Naive thymus-derived CD8-positive, alpha-beta T cell (primary cell): ENCODE measurements at places on chromosomes 2 and 18. TPM values are rescaled to one million over a fixed set of nuclear protein-coding genes. Genes with fewer than 3 reads are reported as not detected.

Gene CD207
- not detected for total RNA-seq

DNA sequence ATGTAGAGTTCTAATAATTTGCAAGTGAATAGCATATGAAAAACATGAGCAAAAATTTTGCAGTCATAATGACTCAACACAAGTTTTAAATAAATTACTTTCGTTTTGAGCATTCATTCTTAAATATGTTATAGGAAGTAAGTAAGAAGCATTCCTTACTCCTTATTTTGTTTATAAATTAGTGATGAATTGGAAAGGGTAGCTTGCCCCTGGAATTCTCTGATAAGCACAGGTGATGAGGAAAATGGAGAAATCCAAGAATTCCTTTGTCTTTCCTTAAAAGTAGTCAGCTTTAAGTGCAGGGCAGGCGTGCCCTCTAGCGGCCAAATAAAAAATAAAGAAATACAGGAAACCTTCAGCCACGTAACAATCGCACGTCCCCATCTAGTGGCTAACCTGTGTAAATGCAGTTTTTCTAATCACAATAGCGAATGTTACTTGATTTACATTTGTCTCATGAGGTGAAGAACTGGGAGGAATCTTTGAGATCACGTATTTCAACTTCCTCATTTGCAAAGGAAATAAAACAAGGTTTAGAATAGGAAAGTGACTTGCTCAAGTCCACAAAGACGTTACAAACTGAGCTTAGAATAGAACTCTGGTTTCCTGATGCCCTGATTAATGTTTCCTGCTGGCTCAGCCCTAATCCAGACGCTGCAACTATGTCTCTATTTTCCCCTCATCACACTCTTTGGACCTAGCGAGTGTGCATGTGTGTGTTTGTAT is 47.2 kb upstream of the ZNG1B start:
- peak overlapping the region; percentile 40 for H3K27ac ChIP-seq
- peaks cover 6% of the 10 kb centered on the region for H3K27me3 ChIP-seq
- no peaks in the 10 kb centered on the region for H3K36me3 ChIP-seq

- H3K4me3 ChIP-seq = no peak overlapping the region
- H3K27me3 ChIP-seq = peaks cover 36% of the 10 kb centered on the region
- no peak for DNase-seq
- no peaks in the 10 kb centered on the region for H3K36me3 ChIP-seq
- H3K4me1 ChIP-seq = no peaks in the 10 kb centered on the region
These were observed 5.0 kb downstream of the CFAP221 start for GRCh38 chr2:119549241-119549640.

Gene CCDC121
- 1.6 TPM for total RNA-seq

Gene DHRS9
- total RNA-seq = not detected

DNA sequence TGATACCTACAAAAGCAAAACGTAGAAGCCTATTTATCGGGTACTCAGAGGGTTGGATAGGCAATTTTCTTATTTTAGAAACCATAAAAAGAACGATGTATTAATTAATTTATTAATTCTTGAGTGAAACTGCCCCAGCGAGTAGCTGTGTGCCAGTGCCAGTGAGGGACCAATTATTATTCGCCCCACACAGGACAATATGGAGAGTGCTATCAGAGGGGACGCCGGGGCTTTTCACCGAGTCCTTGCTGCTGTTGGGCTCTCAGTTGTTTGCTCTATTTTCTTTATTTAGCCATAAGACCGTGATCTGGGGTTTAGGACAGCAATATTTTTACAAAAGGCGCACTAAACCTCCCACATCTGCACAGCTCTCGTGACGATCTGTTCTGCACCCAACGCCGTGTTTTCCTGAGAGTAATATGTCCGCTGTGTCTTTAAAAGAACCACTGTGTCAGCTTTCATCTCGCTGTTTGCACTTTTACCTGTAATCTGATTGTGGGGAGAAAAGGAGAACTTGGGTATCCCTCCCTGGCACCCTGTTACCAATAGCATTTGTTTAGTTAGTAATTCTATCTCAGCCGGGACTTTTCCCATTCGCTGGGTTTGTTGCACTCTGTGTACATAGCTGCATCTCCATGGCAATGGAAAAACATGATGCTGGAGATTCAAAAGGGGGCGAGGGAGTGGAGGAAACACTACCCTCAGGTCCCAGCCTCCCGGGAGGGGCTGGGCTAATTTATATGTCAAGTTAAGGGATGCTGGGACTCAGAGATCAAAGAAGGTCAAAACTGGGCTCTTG is 30.1 kb upstream of the ZNF516 start:
- no peak overlapping the region for H3K4me3 ChIP-seq
- no peak overlapping the region for H3K27ac ChIP-seq
- H3K4me1 ChIP-seq = peaks cover 12% of the 10 kb centered on the region
- DNase-seq = no peak

Gene SERPINB11
- total RNA-seq = not detected

Gene VIL1
- total RNA-seq = not detected

GRCh38 chr2:127305990-127306585 is 12.1 kb upstream of the ERCC3 start:
- no peak for DNase-seq
- H3K36me3 ChIP-seq = peaks cover 14% of the 10 kb centered on the region
- H3K27ac ChIP-seq = no peak overlapping the region

- no peak overlapping the region for H3K4me3 ChIP-seq
- H3K36me3 ChIP-seq = no peaks in the 10 kb centered on the region
- no peaks in the 10 kb centered on the region for H3K4me1 ChIP-seq
- no peaks in the 10 kb centered on the region for H3K27me3 ChIP-seq
These were observed 615.1 kb upstream of the SALL3 start for GRCh38 chr18:78364388-78364960.

Gene GAREM1
- 0.42 TPM for total RNA-seq

DNA sequence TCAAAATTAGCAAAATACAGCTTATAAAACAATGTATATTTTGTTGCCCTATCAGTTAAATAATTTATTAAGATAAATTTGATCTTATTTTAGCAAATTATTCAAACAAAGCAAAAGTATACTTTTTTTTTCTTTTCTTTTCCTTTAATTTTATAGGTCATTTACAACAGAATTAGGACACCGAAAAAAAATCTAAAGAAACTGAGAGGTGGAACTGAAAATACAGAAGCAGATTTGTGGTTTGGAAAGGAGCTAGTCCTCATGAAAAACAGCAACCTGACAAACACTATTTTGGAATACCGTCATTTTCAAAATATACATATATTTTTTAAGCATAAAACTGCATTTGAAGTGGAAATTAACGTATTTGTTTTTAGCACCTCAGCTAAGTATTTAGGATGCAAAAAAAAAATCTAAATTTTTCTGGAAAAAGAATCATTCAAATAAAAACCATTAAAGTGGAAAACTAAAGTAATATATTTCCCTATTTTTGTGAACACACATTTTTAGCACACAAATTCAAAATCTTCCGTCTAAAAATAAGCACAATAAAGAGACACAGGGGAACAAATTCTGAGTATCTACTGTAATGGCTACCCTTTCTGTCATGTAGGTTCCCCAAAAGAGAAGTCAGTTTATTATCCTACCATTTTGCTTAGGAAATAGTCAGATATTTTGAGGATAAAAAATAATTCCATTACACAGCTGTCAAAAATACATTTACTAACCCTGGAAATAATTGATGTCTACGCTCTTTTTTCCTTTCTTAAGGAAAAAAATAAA is 2.7 kb downstream of the CCDC88A start:
- no peaks in the 10 kb centered on the region for H3K36me3 ChIP-seq
- H3K27me3 ChIP-seq = no peaks in the 10 kb centered on the region
- peaks cover 34% of the 10 kb centered on the region for H3K4me1 ChIP-seq
- no peak for DNase-seq
- H3K27ac ChIP-seq = no peak overlapping the region
- H3K4me3 ChIP-seq = no peak overlapping the region

GRCh38 chr2:3141696-3142095 is 235.9 kb downstream of the EIPR1 start:
- H3K27me3 ChIP-seq = no peaks in the 10 kb centered on the region
- H3K4me3 ChIP-seq = no peak overlapping the region
- H3K27ac ChIP-seq = no peak overlapping the region
- DNase-seq = no peak
- H3K4me1 ChIP-seq = no peaks in the 10 kb centered on the region

- DNase-seq = no peak
- H3K4me3 ChIP-seq = no peak overlapping the region
- peaks cover 8% of the 10 kb centered on the region for H3K4me1 ChIP-seq
- H3K27me3 ChIP-seq = peaks cover 32% of the 10 kb centered on the region
These were observed 3.5 kb downstream of the MAP3K20 start for GRCh38 chr2:173079141-173079540.

DNA sequence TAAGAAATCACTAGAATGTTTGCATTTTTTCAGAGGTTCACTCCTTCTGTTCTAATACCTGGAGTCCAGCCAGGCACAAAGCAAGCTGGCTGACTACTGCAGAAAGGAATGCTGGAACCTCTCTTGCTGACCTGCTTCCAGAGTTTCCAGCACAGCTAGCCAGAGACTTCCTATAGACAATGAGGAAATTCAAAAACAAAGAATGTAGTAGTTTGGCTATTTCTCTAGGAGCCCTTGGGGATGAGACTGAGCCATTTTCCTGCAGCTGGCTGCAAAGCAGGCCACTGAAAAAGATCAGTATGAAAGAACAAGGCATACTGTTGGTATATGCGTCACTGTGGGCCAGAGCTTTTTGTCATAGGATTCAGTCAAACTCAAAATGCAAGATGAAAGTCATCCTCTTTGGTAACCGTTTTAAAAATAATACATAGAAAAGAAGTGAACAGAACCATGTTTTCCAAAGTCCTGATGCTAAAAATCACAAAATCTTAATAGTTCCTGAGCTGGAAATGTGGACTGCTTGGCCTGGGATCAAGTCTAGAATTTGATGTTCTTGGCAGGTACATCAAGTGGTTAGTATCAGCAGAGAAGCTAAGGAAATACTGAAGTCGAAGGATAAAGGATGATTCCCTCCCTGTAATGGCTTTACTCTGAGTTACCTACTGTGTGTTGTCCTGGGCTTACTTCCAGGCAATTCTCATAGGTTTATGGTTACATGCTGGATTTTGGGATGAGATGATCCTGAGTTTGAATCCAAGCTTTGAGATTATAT is 9.0 kb upstream of the DSEL start:
- no peak for DNase-seq
- peaks cover 25% of the 10 kb centered on the region for H3K27me3 ChIP-seq
- no peaks in the 10 kb centered on the region for H3K36me3 ChIP-seq
- no peak overlapping the region for H3K4me3 ChIP-seq

Gene ATOH8
- not detected for total RNA-seq

- H3K4me1 ChIP-seq = no peaks in the 10 kb centered on the region
- H3K27ac ChIP-seq = no peak overlapping the region
- DNase-seq = no peak
These were observed 56.4 kb upstream of the OTOF start for GRCh38 chr2:26534098-26534864.

DNA sequence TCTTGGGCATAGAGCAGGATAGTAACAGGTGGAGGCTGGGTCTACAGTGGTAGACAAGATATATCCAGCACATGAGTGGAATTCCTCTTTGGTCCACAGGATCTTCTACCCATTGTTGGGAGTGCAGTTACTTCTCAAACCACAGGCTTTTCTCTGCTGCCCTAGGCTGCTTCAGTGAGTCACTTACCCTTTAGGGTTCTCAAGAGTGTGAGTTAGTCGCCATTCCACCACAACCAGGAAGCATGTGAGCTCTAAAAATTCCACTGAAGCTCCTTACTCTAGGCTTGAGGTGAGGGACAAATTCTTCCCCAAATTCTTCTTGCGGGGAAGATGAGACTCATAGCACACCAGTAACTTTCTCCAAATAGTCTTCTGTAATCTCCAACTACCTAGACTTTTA is 189.4 kb downstream of the PLCL1 start:
- H3K4me1 ChIP-seq = peaks cover 32% of the 10 kb centered on the region
- no peaks in the 10 kb centered on the region for H3K27me3 ChIP-seq
- H3K4me3 ChIP-seq = no peak overlapping the region
- H3K27ac ChIP-seq = no peak overlapping the region
- no peak for DNase-seq

Gene GTF3C2
- total RNA-seq = 105 TPM

DNA sequence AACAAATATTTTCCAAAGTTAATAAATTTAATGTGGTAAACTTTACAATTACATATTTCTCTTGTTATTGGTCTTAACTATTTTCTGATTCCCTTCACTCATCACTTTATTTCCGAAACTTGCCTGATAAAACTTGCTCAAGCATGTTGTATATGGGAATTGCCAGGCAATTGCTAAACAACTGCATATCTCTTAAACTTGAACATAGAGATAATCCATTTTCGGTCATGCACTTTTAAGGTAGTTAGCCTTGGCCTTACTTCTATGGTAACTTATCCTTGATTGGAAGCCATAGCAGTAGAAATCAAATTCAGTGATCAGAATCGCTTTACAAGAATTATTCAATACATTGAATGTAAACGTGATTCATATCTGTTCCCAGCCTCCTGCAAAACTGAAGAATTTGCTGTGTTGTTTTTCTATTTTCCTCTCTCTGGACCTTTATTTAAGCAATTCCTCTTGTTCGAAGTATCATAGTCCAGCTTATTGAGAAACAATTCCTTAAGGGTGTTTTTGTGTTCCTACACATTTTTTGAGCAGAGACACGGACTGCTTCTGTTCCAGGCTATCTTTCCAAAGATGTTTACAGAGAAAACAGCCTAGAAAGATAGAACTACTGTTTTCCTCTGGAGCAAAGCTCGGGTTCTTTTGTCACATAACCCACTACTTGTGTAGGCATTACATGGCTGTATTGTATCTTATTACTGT is 674.3 kb downstream of the IRS1 start:
- no peaks in the 10 kb centered on the region for H3K4me1 ChIP-seq
- no peak for DNase-seq
- H3K27me3 ChIP-seq = peaks cover 11% of the 10 kb centered on the region
- no peak overlapping the region for H3K4me3 ChIP-seq
- H3K27ac ChIP-seq = no peak overlapping the region

- no peak overlapping the region for H3K4me3 ChIP-seq
- H3K36me3 ChIP-seq = no peaks in the 10 kb centered on the region
- no peak overlapping the region for H3K27ac ChIP-seq
- DNase-seq = no peak
- no peaks in the 10 kb centered on the region for H3K4me1 ChIP-seq
- no peaks in the 10 kb centered on the region for H3K27me3 ChIP-seq
These were observed 4.3 kb upstream of the MAB21L4 start for GRCh38 chr2:240900141-240900860.

GRCh38 chr2:209473930-209474419 is 50.1 kb downstream of the MAP2 start:
- peaks cover 5% of the 10 kb centered on the region for H3K27me3 ChIP-seq
- DNase-seq = no peak
- no peak overlapping the region for H3K4me3 ChIP-seq
- H3K27ac ChIP-seq = no peak overlapping the region
- peaks cover 2% of the 10 kb centered on the region for H3K36me3 ChIP-seq
- no peaks in the 10 kb centered on the region for H3K4me1 ChIP-seq

Gene ZC3H6
- total RNA-seq = 33.3 TPM

- no peak for DNase-seq
- no peak overlapping the region for H3K27ac ChIP-seq
- no peak overlapping the region for H3K4me3 ChIP-seq
- H3K27me3 ChIP-seq = peaks cover 3% of the 10 kb centered on the region
- no peaks in the 10 kb centered on the region for H3K36me3 ChIP-seq
These were observed 19.3 kb upstream of the ITGAV start for GRCh38 chr2:186570604-186571003.
